ENCODE measurements at places on chromosomes 7 and 10. TPM values are rescaled to one million over a fixed set of nuclear protein-coding genes. Genes with fewer than 3 reads are reported as not detected.

EPHB6 gene
- total RNA-seq: 3.4 TPM

DGKB gene
- total RNA-seq: not detected

CD36 gene
- 1.5 TPM for total RNA-seq

HOXA3 gene
- 0.75 TPM for total RNA-seq

ACTR3C gene
- total RNA-seq: not detected

SPDYE1 gene
- total RNA-seq: not detected

AKR1C4 gene
- not detected for total RNA-seq

CYP2C19 gene
- total RNA-seq: not detected

ANKRD61 gene
- total RNA-seq: 0.09 TPM

C10orf105 gene
- not detected for total RNA-seq

LRIT1 gene
- total RNA-seq: not detected

GCC1 gene
- total RNA-seq: 25.1 TPM

OR2A12 gene
- total RNA-seq: not detected

MKRN1 gene
- 59.7 TPM for total RNA-seq

UBE2D1 gene
- 7.4 TPM for total RNA-seq

CREB5 gene
- total RNA-seq: 1.7 TPM

ADRA2A gene
- total RNA-seq: 0.18 TPM
